T1000 (cell line): ENCODE measurements at places on chromosomes 11 and 22.
A peak's percentile ranks its signal among the peaks of the same experiment; 100 is the strongest.

- DNase-seq = no peak
Measured at GRCh38 chr11:35559949-35560348, 34.5 kb upstream of the PAMR1 start.

- DNase-seq = no peak
Measured at GRCh38 chr11:125499563-125499962, 3.5 kb upstream of the FEZ1 start.

GRCh38 chr11:30481796-30482195, 104.4 kb downstream of the MPPED2 start:
- no peak for DNase-seq

DNA sequence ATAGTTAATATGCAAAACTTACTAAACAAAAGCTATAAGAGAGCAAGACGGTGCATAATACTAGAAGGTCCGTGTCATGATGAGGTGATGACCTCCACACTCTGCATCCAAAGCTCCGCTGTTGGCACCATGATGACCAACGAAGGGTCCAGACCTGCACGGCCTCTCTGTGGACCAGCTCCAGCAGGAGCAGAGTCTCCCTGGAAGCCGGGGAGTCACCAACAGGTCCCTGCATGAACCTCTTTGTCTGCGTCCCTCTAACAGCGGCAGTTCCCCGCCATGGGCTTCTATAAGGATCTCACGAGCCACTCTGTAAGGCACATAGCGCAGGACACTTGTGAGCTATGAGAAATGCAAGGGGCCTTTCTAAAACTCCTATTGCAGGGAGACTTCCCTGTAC, 517.3 kb downstream of the BRD1 start:
- no peak for DNase-seq

DNA sequence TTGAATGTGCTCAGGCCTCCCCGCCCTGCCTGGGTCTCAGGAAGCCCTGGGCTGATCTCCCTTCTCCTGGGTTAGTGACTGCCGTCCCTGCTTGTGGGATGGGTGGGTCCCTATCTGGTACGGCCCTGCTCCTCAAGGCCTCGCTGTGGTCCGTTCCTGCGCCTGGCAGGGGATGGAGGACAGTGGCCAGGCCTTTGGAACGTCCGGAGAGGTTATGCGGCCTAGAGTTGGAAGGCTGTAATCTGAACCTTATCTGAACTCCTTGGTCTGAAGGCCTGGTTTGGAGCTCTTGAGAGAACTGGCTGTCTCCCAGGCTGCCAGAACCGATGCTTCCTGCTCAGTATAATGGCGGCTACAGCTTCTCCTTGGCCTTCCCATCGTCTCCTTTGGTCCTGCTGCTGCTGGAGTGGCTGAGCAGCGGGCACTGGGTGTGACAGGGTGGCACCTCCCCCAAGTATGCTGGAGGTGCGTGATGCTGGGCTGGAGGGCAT, 72.8 kb downstream of the FLI1 start:
- DNase-seq = no peak

- no peak for DNase-seq
Measured at GRCh38 chr11:126419801-126420697, 64.6 kb downstream of the ST3GAL4 start.

- no peak for DNase-seq
Measured at GRCh38 chr11:17648528-17648927, 70.8 kb upstream of the MYOD1 start.

- peak; percentile 5 for DNase-seq
Measured at GRCh38 chr11:93476796-93477195, 66.4 kb downstream of the SMCO4 start.

DNA sequence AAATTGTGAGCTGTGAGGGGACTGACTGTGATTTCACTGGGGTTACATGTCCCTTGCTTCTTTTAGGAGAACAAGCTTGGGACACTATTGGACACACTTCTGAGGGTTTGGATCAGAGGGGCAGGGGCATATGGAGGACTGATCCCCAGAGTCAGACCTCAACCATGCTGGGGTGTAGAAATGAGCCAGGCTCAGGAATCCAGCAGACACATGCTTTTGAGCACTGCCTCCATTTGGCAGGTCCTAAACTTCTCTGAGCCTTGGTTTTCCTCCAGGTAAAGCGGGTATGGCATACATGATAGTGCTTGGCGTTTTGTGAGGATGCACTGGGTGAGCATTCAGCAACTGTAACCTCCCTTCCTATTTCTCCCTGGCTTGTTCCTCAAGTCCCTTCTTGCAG, 74.7 kb downstream of the ADAMTS15 start:
- DNase-seq = no peak

GRCh38 chr22:19819911-19820879, 34.5 kb downstream of the GNB1L start:
- DNase-seq = no peak

- DNase-seq = no peak
Measured at GRCh38 chr11:46560300-46560991, 33.4 kb downstream of the AMBRA1 start.

DNA sequence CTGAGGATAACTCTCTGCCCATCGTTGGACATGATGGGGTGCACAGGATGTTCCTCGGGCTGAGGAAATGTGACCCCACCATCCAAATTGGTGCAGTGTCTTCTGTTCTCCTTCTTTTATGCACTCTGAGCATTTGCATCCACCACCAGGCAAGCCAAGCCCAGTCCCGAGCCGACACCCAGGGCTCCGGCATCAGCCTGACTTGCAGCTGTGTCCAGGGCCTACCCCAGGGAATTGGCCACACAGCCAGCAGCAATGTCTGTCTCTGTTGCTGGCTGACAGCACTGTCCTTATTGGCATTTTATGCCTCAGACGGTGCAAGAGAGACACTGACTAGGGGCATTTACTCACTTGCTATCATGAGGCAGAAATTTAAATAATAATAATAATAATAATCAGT, 25.4 kb upstream of the CPT1A start:
- no peak for DNase-seq

DNA sequence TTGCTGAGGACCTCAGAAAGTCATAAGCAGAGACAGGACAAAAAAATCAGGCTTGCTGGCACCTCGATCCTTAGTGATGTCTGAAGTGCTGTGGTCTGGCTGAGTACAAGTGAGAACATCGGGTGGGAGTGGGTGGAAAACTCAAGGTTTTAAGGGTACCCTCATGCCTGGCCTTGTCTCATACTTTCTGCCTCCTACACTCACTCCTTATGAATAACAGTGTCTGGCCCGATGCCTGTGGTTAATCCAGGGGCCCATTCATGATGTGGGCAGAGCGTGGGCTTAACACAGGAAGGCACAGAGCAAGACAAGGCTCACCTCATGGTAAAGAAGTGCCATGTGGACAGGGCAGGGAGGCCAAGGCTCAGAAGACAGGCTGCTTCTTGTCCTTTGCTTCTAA, 11.0 kb upstream of the UCP3 start:
- DNase-seq = no peak

GRCh38 chr11:133929401-133930052, 27.2 kb downstream of the IGSF9B start:
- DNase-seq = no peak

DNA sequence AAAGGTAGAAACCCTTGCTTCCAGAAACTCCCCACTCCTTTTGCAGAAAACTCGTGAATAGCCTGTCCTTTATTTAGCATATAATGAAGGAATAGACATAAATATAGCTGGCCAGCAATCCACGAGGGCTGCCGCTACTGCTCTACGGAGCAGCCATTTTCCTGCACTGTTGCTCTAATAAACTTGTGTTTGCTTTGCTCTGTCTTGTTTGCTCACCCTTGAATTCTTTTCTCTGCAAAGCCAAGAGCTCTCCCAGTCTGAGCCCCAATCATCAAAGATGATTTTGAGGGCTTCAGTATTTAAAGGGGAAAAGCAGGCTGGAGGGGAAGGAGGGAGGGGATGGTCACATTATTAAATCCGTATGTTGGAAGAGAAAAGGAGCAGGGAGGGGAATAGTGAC, 16.6 kb upstream of the CHKA start:
- no peak for DNase-seq

- no peak for DNase-seq
Measured at GRCh38 chr22:22200569-22201184, 43.9 kb upstream of the VPREB1 start.

DNA sequence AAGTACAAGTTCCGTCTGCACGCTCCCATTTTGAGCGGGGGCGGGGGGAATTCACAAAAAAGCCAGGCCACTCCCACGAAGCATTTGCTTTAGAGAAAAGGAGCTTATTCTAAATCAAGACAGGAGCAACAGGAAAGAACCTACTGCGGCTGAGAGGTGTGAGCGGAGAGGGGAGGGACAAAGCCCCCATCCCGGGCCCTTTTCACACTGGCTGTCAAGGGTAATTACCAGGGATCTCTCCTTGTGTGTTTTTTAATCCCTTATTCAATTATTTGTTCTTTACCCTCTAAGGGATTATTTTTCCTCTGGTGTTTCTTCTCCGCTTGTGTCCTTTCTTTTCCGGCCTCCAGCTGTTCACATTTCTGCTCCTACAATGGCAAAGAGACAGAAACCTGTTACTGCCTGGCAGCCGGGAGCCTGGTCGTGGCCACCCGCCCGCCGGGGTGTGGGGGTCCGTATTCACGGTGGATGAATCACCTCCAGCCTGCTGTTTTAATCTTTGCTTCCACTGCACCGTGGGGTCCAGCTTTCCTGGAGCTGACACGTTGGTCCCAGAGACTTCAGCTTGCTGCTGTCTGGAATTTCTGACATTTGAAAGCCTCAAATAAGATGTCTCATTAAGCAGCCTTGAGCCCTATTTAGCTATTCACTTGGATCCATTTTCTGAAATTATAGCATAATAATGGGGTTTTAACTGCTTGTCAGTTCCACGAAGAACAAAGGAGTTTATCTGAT, 61.4 kb upstream of the FADD start:
- DNase-seq = no peak

DNA sequence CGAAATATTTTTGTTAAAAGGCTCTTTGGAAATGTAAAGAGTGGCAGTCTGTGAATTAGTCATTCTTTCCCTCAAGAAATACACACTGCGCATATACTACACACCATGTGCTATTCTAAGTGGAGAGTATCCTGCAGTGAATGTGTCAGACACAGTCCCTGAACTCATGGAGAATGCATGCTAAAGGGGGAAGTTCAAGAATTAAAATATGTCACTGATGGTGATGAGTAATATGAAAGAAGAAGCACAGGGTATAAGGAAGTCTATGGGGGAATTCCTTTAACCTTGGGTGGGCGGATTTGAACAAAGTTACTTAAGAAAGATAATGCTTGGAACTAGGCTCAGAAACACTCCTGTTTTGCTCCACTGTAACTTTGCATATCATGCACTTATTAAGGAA, 153.0 kb downstream of the LRRC4C start:
- DNase-seq = no peak

DNA sequence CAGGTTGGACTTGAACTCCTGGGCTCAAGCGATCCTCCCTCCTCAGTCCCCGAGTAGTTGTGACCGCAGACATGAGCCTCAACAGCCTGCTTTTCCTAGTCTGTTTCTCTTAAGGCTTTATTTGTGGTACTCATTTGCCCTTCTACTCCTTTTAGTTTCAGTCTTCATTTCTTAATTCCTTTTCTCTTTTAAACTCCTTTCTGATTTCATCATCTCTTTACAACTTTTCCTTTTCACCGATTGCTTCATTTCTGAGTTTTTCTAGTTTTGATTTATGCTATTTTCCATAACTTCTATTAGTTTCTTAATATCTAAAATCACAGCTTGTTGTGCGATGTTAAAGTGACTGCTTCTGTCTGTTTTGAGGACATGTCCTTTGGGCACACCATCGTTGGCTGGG, 17.3 kb upstream of the MRGPRF start:
- DNase-seq = no peak

GRCh38 chr11:488992-489391, 18.1 kb downstream of the RNH1 start:
- DNase-seq = no peak

DNA sequence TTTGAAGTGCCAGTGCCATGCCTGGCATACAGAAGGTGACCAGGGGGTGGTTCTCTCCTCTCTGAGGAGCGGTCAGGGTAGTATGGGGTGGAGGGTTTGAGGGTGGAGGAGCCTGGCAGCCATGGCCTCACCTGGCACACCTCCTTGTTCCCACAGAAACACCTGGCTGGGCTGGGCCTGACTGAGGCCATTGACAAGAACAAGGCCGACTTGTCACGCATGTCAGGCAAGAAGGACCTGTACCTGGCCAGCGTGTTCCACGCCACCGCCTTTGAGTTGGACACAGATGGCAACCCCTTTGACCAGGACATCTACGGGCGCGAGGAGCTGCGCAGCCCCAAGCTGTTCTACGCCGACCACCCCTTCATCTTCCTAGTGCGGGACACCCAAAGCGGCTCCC, 9.6 kb downstream of the SERPINH1 start:
- no peak for DNase-seq

DNA sequence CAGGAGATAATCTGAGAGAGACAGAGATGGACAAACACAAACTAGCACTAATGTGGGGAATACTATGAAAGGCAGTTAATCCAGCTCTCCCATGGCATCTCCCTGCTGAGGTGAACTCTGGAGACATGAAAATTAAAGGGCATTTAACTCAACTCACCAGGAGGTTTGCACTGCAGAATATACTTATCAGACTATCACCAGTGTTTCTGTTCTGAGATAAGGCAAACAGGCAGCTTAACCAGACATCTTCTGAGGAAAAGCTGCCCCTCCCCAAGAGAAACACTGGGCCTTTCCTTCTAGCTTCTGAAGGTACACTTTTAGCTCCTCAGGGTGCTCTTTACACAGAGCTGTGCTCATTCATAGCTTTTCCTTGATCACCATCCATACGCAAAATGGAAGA, 85.5 kb downstream of the AMBRA1 start:
- DNase-seq = no peak

DNA sequence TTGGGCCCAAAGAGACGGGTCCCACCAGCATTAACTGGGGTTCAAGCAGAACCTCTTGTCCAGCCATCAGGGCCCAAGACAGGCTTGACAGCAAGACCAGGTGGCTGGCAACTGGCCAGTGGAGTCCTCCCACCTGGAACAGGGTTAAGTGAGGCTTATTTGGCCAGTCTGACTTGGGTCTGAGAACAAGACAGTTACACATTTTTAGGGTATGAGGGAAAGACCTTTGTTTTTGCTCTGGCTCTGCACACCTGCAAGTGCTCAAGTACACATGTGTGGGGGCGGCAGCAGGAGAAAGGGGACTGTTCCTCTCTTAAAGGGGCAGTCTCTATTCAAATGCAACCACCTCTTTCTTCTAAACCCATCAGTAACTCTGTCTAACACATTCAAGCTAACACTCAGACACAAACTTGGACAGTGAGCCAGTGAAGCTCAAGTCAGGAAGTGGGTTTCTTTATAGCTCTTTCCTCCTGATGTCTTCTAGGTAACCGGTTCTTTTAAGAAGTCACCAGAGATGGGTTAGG, 116.2 kb downstream of the ETS1 start:
- no peak for DNase-seq
